ENCODE measurements at places on chromosomes 11 and 22.
A peak's percentile ranks its signal among the peaks of the same experiment; 100 is the strongest.

DNA sequence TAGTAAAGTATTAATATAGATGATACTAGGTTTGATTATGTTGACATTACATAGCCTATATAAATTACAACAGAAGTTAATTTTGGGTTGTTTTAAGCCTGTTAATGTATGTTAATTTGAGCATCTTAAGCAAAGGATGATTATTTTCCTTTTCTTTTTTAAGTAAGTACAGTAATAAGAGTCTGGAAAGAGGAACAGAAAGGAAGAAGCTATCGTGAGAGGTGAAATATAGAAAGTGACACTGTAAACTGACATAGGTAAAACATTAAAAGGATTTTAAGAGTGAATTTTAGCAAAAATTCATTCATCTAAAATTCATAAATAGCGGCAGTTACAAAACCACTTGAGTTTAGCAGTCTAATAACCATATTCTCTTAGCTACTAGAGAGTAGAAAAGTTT lies 45.5 kb downstream of the FAR1 start:
- no peak for DNase-seq

DNA sequence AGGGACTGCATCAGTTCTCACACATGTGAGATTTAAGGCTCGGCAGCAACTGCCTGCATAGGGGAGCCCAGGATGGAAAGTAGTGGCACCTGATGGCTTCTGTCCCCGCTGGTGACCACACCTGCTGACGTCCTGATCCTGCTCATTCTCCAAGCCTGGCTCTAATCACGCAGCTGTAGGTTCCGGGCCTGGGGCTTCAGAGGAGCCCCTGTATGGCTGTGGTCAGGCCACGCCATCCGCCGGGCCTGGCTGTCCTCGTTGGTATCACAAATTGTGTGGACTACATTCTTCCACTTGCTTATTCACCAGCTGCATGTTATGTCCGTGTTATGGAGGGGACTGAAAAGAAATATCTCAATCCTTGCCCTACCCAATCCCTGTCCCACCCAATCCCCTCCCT lies 580.0 kb downstream of the TBC1D22A start:
- no peak for DNase-seq

- no peak for DNase-seq
Observed at GRCh38 chr11:45319077-45319476, 32.9 kb upstream of the SYT13 start.

DNA sequence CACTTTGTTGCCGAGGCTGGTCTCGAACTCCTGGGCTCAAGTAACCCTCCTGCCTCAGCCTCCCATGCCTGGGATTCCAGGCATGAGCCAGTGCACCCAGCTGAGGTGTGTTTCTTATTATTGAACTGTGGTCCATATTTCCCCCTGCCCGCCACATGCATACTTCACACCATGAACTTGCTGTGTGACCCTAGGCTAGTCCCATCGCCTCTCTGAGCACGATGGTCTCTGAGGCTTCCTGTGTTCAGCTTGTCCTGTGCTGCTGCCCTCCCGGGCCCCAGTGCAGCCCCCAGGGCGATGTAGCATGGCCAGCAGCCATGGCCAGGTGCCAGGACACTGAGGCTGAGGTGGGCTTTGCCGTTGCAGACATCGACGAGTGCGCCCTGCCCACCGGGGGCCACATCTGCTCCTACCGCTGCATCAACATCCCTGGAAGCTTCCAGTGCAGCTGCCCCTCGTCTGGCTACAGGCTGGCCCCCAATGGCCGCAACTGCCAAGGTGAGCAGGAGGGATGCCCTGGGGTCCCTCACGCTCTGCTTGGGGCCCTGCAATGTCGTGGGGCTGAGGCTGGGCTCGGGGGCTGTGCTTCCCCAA lies 45.7 kb downstream of the FBLN1 start:
- no peak for DNase-seq

DNA sequence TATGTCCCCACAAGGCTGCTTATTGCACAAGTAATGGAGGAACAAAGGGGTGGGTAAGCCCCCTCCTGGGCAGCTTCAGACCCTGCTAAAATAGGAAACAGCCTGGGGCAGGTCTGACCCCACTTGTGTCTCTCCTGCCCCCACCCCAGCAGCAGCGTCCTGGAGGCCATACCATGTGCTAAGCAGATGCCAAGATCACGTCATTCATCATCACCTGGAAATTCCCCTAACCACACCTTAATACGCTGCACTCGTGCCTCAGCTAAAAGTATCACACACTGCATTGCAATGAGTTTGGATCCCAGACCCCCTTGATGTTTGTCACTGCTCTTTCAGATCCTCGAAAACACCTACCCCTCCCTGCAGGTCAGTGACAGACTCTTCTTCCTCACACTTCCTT lies 27.8 kb upstream of the GGTLC2 start:
- DNase-seq, result no peak

DNA sequence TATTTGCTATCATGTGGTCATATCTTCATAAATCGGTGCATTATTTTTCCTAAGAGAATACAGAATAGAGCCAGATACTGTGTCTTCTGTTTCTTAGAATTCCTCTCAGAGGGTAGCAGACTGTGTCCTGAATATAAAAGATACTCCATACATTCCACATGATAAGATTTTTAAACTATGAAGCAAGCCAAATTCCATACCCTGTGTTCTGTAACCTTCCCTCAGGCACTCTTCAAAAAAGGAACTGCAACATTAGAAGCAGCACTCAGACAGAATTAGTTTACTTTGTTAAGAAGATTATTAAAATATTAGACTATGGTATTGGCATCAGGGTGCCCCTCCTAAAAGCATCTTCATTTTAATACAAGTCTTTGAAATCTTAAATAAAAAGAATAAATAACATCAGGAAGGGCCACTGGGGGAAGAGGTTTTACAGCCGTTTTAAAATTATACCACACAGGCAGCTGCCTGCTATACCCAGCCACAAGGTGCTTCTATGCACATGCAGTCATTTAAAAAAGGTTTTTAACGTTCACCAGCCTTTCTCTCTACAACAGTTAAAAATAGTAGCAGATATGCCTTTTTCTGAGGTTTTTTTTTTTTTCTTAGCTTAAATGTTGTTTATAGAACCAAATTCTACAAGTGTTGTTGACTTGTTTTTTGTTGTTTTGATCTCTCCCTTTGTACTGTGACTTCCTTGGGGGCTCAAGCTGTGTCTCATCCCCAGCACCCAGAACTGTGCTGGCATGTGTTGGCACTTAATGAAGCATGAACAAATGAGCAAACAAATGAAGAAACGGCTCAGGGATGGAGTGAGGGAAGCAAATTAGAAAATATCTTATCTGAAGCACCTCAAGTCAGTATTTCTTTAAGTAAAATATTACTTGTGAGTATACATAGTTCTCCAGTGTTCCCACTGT lies 54.7 kb upstream of the CCDC89 start:
- DNase-seq, result no peak

DNA sequence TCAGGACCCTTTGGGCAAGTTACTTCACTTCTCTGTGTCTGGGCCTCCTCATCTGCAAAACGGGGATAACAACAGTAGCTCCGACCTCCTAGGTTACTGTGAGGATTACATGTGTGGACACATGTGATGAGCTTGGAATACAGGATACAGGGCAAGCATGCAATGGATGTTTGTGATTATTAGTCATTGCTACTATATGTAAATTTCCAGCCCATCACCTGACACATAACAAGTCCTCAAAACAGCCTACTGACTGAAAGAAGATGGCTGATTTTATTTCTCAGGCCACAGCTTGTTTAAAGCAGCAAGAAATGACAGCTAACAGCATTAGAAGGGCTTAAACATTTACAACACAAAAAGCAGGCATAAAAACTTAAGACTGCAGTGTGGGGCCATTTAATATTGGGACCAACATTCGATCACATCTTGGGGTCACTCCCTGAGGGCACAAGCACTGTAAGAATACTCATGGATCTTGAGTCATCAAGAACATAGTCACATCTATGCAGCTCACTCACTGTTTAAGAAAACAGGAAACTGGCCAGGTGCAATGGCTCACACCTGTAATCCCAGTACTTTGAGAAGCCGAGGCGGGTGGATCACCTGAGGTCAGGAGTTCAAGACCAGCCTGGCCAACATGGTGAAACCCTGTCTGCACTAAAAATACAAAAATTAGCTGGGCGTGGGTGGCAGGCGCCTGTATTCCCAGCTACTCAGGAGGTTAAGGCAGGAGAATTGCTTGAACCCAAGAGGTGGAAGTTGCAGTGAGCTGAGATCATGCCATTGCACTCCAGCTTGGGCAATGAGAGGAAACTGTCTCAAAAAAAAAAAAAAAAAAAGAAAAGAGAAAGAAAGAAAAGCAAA lies 49.5 kb downstream of the ABTB2 start:
- no peak for DNase-seq

DNA sequence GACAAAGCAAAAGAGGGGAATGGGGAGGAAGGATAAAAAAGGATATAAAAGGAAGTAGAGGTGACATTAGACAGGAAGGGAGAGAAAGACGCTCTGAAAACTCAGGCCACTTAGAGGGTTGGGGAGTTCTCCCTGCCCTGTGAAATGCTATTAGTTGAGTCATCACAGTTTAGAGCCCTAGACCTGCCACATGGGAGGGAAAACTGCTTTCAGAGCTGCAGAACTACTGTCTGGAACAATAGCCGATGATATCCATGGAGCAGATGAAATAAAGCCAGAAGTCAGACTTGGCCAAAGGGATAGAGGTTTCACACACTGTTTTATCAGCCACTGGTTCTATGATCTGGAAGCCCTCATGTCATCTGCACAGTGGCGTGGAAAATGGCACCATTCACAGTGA lies 157.9 kb downstream of the NCAM1 start:
- DNase-seq, result no peak

- no peak for DNase-seq
Observed at GRCh38 chr11:105665281-105665680, 55.4 kb downstream of the GRIA4 start.

DNA sequence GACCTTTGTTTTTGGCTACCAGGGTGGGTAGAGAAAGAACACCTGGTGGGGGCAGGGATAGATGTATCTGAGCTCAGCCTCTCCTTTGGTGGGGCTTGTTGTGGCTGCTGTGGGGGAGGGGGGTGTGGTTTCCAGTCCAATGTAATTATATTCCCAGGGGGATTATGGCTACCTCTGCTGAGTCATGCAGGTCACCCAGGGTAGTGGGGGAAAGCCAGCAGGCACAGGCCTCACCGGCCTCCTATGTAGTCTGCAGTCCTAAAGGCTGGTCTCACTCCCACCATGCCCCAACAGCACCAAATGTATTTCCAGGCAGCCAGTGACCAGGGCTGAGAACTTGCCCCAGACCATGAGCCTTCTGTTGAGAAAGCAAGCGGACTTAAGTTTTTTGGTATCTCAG lies 119.6 kb downstream of the DYNC2H1 start:
- no peak for DNase-seq

- no peak for DNase-seq
Observed at GRCh38 chr11:103849366-103849765, 187.1 kb upstream of the DDI1 start.

GRCh38 chr11:33178443-33179180 lies 17.3 kb upstream of the CSTF3 start:
- DNase-seq, result no peak

DNA sequence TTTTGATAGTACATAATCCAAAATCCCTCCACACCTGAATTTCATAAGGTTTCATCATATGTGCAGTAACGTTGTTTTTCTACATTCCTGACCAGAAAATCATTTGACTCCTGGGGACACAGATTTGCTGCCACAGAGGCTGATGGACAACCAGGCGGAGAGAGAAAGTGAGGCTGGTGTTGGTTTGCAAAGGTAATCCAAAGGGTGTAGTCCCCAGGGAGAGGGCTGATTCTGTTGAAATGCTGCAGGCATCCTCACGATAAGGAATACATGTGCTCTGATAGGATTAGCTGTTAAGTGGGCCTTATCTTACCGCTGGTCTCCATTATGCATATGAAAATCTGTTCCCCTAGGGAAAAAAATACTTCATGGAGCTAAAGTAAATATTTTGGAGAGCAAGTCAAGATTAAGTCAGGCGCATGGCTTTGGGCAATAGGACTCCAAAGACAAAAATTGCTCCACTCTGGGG lies 8.1 kb downstream of the APOL6 start:
- no peak for DNase-seq

DNA sequence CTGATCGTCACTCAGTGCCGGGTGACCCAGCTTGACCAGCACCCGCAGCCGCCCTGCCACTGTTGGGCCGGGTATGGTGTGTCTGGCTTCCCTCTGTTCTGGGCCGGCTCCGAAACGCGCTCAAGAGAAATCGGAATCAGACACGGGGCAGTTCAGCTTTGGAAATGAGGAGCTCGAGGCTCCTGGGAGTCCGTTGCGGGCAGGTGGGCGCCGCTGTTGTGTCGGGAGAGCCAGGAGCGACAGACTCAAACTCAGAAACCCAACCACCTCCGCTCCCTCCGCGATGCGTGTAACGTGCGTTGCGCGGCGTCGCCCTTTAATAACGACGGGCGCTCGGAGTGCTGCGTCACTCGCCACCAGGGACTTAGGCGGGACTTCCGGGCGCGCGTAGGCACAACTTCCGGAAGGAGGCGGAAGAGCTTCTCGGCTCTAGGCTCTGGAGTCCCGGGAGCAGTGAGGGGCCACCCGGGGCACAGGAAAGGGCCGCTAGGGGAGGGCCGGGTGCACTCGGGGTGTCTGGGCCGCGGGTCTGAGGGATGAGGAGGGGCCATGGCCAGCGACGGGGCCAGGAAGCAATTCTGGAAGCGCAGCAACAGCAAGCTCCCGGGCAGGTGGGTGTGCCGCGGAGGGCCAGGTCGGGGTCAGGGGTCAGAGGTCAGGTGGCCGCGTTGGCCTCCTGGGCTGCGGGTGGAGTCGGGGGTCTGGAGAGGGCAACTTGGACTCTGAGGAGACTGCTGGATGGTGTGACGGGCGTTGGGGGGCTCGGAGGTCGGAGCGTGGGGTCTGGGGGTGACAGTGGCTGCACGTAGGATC lies at the start of gene TBC1D22A:
Gene TBC1D22A (plus strand): TSS at position 413 of the 813 bp plus-strand sequence. CDS start 137 bp downstream, at position 550.
- DNase-seq, result peak; percentile 56

DNA sequence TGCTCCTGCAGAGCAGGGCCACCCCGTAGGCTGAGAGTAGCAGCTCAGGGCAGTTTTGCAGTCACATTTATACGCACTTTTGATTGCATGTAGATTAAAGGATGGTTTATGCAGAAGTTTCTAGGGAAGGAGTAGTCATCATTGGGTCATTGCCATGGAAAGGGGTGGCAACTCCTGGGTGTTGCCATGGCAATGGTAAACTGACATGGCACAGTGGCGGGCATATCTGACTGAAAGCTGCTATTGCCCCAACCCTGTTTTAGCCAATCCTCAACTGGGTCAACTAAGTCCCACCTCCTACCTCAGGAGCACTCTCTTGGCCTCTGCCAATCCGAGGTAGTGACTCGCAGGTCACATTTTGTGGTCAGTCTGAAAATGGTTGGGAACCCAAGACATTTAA lies 2.4 kb upstream of the ARSA start:
- no peak for DNase-seq

GRCh38 chr22:27997538-27997937 lies 78.5 kb upstream of the PITPNB start:
- DNase-seq, result no peak

- DNase-seq, result no peak
Observed at GRCh38 chr11:19368726-19369375, 128.1 kb upstream of the E2F8 start.

GRCh38 chr11:91984033-91984584 lies 240.5 kb upstream of the FAT3 start:
- no peak for DNase-seq

GRCh38 chr11:57648801-57649735 lies 644 bp downstream of the YPEL4 start:
- DNase-seq, result no peak

- DNase-seq, result no peak
Observed at GRCh38 chr11:58965246-58965985, 26.1 kb downstream of the GLYATL1 start.

GRCh38 chr11:73493956-73494598 lies 103.8 kb downstream of the FAM168A start:
- no peak for DNase-seq
